Natural killer cell treated with Interleukin-12 subunit alpha and Interleukin-12 subunit beta and Interleukin-15 and Interleukin-18, amount 100 ng/mL, for 72 hours (primary cell): ENCODE measurements at places on chromosomes 13 and 19. TPM values are rescaled to one million over a fixed set of nuclear protein-coding genes. Genes with fewer than 3 reads are reported as not detected.

- no peak for DNase-seq
Measured at GRCh38 chr19:4121815-4122214, 2.1 kb downstream of the MAP2K2 start.

- DNase-seq: no peak
Measured at GRCh38 chr13:59043016-59043415, 1120.7 kb downstream of the DIAPH3 start.

DNA sequence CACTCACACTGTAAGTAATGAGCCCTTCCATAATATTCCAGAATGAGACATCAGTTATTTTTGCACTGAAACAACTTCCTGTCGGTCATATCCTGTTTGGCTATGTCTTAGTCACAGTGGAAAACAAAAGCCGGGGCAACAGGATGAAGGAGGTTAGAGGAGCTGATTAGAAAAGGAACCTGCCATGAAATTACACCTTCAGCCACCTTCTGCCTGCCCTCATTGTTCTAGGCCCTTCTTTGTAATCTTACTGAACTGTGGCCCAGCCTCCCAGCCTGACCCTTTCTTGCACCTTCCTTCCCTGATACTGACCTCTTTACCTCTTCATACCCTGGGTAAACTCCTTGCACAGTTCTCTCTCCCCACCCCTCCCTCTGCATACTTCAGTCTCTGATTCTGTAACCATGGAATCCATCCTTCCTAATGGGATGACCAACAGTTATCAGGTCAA is 67.3 kb downstream of the DOCK9 start:
- DNase-seq: no peak

GRCh38 chr13:29594303-29594709 is 1.2 kb downstream of the SLC7A1 start:
- no peak for DNase-seq

GRCh38 chr13:36673352-36673751 is 468 bp upstream of the SERTM1 start:
- no peak for DNase-seq

- DNase-seq: no peak
Measured at GRCh38 chr19:6694147-6694815, 24.3 kb upstream of the TNFSF14 start.

DNA sequence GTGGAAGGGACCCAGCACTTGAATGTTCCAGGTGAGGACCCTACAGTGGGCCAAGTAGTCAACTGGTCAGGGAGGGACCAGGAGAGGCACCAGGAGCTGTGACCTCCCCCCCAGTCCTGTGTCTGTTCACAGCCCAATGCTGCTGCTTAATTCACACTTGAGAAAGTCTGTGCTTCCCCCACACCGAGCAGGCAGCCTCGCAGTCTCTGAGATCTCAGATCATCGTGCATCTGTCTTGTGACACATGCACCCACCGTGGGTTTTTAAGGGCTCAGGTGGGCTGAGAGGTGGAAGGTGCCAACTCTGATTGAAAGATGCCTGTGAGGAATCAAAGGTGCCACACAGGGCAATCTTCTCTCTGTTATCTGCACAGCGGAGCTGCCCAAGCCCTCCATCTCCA is 6.2 kb downstream of the CEACAM5 start:
- DNase-seq: no peak

GRCh38 chr19:3699741-3700241 is 477 bp downstream of the PIP5K1C start:
- peak; percentile 74 for DNase-seq

DNA sequence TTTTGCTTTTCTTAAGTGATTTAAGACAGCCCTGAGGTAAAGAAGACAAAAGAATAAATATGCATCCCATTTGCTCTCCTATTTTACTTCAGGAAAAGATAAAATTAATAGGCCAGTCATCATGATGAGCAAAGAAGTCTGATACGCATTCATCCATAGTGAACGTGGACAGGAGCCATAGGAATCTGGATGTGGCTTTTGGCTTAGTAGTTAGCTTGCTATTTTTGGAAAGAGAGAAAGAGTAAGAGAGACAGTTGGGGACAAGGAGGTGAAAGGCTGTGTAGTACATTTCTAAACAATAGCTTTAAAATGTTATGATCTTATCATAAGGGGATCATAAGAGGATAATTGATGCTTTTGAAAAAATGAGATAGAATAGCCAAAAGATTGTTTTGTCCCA is 545.2 kb downstream of the IRS2 start:
- DNase-seq: no peak

DNA sequence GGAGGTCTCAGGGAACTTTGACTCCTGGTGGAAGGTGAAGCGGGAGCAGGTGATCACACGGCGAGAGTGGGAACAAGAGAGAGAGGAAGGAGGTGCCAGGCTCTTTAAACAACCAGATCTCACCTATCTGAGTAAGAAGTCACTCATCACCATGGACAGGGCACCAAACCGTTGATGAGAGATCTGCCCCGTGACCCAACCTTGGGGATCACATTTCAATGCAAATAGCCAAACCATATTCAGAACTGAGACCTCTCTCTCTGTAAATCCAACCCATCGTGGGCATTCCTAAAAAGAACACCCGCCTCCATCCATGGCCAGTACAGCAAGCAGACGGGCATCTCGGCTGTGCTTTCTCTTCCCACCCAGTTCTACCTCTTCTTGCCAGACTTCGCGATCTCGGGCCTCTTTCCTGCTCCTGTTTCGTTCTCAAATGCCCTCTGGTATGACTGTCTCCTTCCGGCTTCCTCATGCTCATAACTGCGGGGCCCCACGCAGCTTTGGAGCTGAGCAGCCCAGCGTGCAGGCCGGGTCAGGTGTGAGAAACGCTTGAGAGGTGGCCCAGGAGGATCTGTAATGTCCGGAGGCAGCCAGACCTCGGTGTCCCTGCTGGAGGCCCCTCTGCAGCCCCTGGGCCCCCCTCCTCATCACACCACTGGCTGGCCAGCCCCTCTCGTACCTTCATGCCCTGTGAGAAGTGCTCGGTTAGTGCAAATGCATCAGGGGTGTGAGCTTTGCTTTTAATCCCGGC is 97.0 kb upstream of the GPR183 start:
- no peak for DNase-seq

GRCh38 chr13:39699274-39699673 is 43.8 kb downstream of the COG6 start:
- no peak for DNase-seq

DNA sequence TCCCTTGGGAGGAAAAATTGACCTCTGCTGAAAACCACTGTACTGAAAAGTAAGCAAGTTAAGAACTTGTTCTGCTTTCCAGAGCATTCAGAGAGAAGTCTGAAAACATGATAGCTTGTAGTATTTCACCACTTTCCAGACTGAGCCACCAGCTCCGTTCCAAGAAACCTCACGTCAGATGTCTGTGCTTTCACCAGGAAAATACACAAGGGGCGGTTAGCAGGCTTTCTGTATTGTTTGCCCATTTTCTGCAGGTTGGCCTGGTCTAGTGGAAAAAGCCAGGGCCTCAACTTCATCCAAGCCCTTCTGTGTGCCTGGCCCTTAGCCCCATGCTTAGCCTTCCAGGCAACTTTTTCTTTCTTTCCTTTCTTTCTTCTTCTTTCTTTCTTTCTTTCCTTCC is 36.4 kb downstream of the RXFP2 start:
- DNase-seq: no peak

- DNase-seq: no peak
Measured at GRCh38 chr13:109781384-109782065, 4.9 kb downstream of the IRS2 start.

DNA sequence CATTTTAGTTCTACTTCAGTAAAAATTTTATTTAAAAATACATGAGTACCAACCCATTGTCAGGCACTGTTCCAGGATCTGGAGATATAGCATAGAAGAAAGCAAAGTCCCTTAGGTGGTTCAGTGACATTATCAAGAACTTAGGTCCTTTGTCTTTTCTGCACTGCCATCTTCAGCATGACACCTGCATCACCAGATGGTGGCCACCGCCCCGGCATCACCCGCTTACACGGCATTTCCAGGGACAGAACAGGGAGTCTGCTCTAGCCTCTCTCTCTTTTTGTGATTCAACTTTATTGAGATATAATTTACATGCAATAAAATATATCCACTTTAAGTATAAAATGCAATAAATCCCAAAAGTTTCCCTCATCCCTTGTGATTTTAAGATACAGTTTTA is 23.5 kb downstream of the DYRK1B start:
- DNase-seq: no peak

DNA sequence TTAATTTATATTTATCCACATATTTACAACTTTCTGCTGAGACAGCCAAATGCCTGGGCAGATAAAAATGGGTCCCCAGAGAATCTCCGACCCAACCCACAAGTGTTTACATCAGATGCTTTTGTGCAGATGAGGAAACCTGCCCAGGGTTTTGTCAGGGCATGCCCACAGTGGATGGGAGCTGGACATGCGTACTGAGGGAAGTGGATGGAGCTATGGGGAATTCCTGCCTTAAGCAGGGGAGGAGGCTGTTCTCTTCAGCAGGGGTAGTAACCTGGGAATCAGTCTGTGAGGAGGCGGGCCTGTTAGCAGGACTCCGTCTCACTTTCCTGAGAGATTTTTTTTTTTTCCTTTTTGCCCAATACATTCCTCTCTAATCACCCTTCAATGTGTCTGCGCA is 122.9 kb downstream of the RFC3 start:
- no peak for DNase-seq

DNA sequence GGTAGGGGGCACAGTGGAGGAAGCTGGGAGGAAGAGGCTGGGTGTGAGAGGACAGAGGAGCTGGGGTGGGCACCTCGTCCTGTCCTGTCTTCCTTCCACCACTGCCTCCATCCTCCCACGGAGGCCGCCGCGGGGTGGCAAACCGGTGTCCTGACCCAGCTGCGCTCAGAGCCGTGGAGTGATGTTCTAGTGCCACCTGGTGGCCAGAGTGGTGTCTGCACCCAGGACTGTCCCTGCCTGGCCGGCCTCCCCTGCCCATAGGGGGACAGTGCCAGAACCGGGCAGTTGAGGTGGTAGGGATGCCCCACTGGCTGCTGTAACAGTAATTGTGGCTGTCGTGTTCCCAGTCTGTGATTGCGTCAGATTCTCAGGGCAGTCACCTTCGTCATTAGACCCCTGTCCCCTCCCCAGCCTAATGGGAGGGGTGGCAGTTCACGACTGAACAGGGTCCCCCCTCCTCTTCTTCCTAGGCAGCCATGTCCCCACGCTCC is 11.1 kb upstream of the ARRDC2 start:
- peak; percentile 86 for DNase-seq

DNA sequence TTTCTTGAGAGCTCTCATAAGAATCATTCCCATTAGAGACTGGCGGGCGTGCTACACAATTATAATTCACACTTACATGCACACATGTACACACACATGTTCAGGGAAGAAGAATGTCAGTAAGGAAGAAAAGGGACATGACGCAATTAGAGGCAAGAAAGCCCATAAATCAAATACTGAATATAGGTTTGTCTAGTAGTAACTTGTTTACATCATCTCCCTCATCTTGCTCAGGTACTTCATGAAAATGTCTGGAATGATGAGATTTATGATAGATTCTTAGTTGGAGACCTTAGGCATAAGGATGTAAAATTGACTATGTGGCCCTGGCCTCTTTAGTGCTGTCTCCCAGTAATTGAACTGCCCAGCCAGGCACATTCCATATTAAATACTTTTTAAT is 628.0 kb upstream of the PCDH20 start:
- no peak for DNase-seq

GRCh38 chr13:24161010-24161775 is 673 bp downstream of the SPATA13 start:
- no peak for DNase-seq

DNA sequence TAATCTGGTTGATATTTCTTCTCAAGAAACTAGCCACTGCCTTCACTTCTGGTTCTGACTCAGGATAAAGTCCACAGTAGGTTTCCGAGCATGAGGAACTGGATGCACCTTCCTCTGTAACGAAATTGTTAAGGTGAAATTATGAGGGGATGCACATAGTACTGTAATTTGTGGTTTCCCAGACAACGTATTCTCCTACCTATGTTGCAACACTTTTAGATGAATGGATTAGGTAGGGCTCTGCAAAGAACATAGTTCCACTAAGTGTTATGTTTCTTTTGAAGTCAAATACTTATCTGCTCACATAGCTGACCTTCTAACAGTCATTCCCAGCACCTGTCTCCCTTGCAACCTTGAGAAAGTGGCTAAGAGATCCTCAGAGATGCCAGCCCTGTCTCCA is 5.7 kb upstream of the ZC3H13 start:
- DNase-seq: no peak

- no peak for DNase-seq
Measured at GRCh38 chr19:41699231-41699967, 9.0 kb upstream of the CEACAM5 start.

GRCh38 chr13:101714195-101714594 is 261.7 kb downstream of the ITGBL1 start:
- no peak for DNase-seq

- DNase-seq: no peak
Measured at GRCh38 chr19:55116859-55117662, at the start of gene PPP1R12C. Gene PPP1R12C (minus strand): TSS chr19:55117637. CDS start chr19:55117543, 94 bp downstream.

DNA sequence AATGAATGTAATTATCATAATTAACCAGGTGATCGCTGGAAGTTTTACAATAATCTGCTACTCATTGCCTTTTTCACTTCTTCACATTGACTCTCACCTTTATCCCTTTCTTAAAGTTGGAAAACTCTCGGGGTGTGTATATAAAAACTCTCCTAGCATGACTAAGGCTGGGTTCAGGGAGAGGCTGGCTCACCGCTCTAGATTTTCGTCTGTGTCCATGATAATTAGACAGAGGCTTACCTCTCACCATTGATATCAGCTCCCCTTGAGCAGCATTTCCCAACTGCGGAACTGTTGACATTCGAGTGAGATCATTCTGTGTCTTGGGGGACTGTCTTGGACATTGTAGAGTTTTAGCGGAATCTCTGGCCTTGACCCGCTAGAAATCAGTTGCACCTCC is 39.4 kb downstream of the NFIX start:
- no peak for DNase-seq

GRCh38 chr19:47608969-47609905 is at the start of gene BICRA:
Gene BICRA (plus strand): TSS chr19:47609134. CDS start chr19:47673575, 64,441 bp downstream.
- DNase-seq: peak; percentile 89

The MBD3L2 gene
- total RNA-seq: not detected

The CYP4F2 gene
- not detected for total RNA-seq

The CEACAM21 gene
- total RNA-seq: 20.6 TPM

The MAMSTR gene
- total RNA-seq: 1.2 TPM

The RPL28 gene
- total RNA-seq: 1,518 TPM

The ZFP82 gene
- total RNA-seq: 5.8 TPM

The JAK3 gene
- total RNA-seq: 184 TPM

The HAUS5 gene
- 55.0 TPM for total RNA-seq

The SHANK1 gene
- total RNA-seq: not detected

The LGALS4 gene
- total RNA-seq: 1.7 TPM

The SYT5 gene
- total RNA-seq: not detected

The MEF2B gene
- total RNA-seq: 5.9 TPM

The POMP gene
- 119 TPM for total RNA-seq

The OCEL1 gene
- 14.7 TPM for total RNA-seq

The FXYD5 gene
- 236 TPM for total RNA-seq

The GNG7 gene
- total RNA-seq: 0.59 TPM
